Naive B cell (primary cell): ENCODE measurements at places on chromosomes 1 and 21. TPM values are rescaled to one million over a fixed set of nuclear protein-coding genes. Genes with fewer than 3 reads are reported as not detected.

RCSD1 gene
- polyA plus RNA-seq = 286 TPM

TSPEAR gene
- not detected for polyA plus RNA-seq

FCRL1 gene
- polyA plus RNA-seq = 461 TPM

TEDDM1 gene
- not detected for polyA plus RNA-seq

RGS5 gene
- 0.83 TPM for polyA plus RNA-seq

KCNQ4 gene
- polyA plus RNA-seq = not detected

RAB42 gene
- not detected for polyA plus RNA-seq

GREM2 gene
- polyA plus RNA-seq = not detected

ALX3 gene
- polyA plus RNA-seq = not detected
